Renal cortical epithelial cell (primary cell): ENCODE measurements at places on chromosomes 11 and 22. TPM values are rescaled to one million over a fixed set of nuclear protein-coding genes. Genes with fewer than 3 reads are reported as not detected.

GRCh38 chr11:122201106-122201505, 85.1 kb upstream of the BLID start:
- DNase-seq = no peak

DNA sequence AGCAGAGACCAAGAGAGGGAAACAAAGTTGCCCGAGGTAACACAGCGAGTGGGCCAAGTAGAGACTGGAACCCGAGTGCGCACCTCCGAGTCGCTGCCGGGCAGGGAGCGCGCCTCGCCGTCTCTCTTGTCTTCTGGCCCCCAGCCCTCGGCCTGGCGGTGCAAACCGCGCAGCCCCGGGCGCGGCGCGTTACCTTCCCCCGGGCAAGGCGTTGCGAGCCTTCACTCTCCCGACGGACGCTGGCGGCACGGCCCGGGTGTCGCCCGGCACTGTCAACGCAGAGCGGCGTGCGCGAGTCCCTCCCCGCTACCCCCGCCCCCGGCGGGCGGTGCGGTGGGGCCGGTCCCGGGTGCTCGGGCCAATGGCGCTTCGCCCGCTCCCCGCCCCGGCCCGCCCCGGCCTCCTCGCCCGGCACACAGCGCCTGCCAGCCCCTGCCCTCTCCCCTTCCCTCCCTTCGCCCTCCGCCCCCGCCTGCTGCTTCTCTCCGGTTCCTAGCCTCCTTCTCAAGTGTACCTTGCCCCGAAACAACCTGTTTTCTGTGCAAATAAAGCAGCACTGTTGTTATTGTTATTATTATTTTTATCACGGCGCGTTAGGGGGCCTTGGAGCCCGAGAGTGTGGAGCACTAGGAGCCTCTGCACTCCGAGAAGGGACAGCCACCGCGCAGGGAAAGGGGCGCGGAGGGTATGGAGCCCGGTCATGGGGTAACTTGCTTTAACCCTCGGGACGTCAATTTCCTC, at the start of gene SYTL2:
TSS of gene SYTL2 (minus strand) at position 271 of the 741 bp plus-strand sequence. CDS start 53,416 bp downstream, outside the sequence.
- no peak for DNase-seq

Gene RGL4
- not detected in 2 replicates for total RNA-seq

Gene APOBEC3A
- 2.1 TPM in 1 of 2 replicates, not detected in the other for total RNA-seq

Gene THY1
- 15.3 and 20.7 TPM in 2 replicates for total RNA-seq

Gene TSPAN32
- total RNA-seq = not detected in 2 replicates

Gene PDGFD
- 4.2 and 8.7 TPM in 2 replicates for total RNA-seq
